ENCODE measurements at places on chromosomes 1 and 21. TPM values are rescaled to one million over a fixed set of nuclear protein-coding genes. Genes with fewer than 3 reads are reported as not detected.

GRCh38 chr1:5393146-5393545 is 599.1 kb downstream of the NPHP4 start:
- no peak overlapping the region for H3K27ac ChIP-seq
- H3K27me3 ChIP-seq = peaks cover 3% of the 10 kb centered on the region
- DNase-seq = no peak
- no peaks in the 10 kb centered on the region for H3K36me3 ChIP-seq
- no peak overlapping the region for H3K4me3 ChIP-seq

DNA sequence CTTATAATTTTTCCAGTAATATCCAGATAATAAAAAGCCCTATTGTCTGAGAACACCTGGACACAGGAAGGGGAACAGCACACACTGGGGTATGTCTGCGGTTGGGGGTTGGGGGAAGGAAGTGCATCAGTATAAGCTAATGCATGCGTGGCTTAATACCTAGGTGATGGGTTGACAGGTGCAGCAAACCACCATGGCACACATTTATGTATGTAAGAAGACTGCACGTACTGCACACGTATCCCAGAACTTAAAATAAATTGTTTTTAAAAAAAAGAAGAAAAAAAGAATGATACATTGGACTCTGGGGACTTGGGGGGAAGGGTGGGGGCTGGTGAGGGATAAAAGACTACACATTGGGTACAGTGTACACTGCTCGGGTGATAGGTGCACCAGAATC is 144.9 kb upstream of the C1orf174 start:
- H3K4me1 ChIP-seq = no peaks in the 10 kb centered on the region
- no peak overlapping the region for H3K4me3 ChIP-seq
- no peak for DNase-seq
- H3K36me3 ChIP-seq = no peaks in the 10 kb centered on the region
- no peaks in the 10 kb centered on the region for H3K27me3 ChIP-seq

DNA sequence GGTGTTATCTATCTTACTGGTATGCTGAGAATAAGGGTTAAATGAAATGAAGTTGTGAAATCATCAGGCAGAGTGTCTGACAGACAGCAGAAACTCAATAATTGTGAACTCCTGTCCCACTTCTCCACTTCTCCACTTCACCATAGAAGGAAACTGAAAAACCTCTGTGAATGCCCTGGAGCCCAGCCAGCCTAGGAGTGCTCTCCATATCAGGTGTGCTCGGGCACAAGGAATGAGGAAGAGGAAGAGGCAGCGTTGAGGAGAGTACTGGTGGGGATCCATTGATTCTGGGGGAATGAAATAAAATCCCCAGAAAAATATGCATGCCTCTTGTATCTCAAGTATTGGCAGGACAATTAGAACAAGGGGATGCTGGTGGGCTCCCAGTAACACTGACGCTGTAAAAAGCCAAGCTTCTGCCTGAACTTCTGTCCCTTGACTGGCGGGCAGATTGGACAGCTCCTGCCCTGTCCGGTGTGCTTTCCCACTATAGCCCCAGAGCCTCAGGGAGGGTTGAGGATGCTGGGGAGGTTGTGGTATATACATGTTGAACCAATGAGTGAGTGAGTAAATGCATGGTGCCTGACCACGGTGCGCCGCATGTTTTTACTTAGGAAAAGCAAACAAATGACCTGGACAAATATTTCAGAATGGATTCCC is 47.7 kb downstream of the NMNAT2 start:
- H3K4me3 ChIP-seq = no peak overlapping the region
- no peaks in the 10 kb centered on the region for H3K4me1 ChIP-seq
- H3K27me3 ChIP-seq = no peaks in the 10 kb centered on the region
- DNase-seq = no peak

- H3K27me3 ChIP-seq = peaks cover 3% of the 10 kb centered on the region
- no peaks in the 10 kb centered on the region for H3K36me3 ChIP-seq
- H3K4me1 ChIP-seq = peaks cover 11% of the 10 kb centered on the region
These were observed 6.1 kb downstream of the KIF26B start for GRCh38 chr1:245160741-245161400.

DNA sequence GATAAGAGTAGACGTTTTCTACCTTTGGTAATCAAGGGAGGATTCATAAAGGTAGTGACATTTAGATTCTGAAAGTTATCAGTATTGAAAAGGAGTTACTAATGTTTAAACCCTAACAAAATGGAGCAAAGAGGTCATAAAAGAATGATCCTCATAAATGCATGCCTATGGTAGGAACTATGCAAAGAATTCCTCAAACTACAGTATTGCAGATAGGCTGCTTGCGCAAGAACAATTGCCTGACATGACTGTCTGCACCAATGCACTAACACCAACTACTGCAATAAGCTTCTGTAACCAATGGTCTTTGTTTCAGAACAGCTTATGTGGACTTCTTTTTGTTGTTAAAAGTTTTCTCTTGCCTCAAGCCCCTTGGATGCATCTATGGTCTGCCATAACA is 597.3 kb upstream of the ADGRL4 start:
- no peaks in the 10 kb centered on the region for H3K36me3 ChIP-seq
- no peaks in the 10 kb centered on the region for H3K27me3 ChIP-seq
- no peak overlapping the region for H3K27ac ChIP-seq
- H3K4me3 ChIP-seq = no peak overlapping the region
- DNase-seq = no peak
- no peaks in the 10 kb centered on the region for H3K4me1 ChIP-seq

GRCh38 chr1:183589874-183590243 is 400 bp downstream of the NCF2 start:
- H3K27me3 ChIP-seq = no peaks in the 10 kb centered on the region
- H3K27ac ChIP-seq = peak overlapping the region; percentile 17
- H3K4me1 ChIP-seq = no peaks in the 10 kb centered on the region

- no peaks in the 10 kb centered on the region for H3K27me3 ChIP-seq
- H3K27ac ChIP-seq = peak overlapping the region; percentile 41
- DNase-seq = no peak
- H3K36me3 ChIP-seq = no peaks in the 10 kb centered on the region
- H3K4me3 ChIP-seq = no peak overlapping the region
These were observed 18.8 kb downstream of the QSOX1 start for GRCh38 chr1:180173451-180173850.

The RIPK4 gene
- total RNA-seq = 0.18 TPM

The LCE4A gene
- not detected for total RNA-seq

The VWA5B1 gene
- not detected for total RNA-seq

Measured in adrenal gland (tissue), 19 donors.